Melanocyte of skin (primary cell): ENCODE measurements at places on chromosomes 2 and 18. TPM values are rescaled to one million over a fixed set of nuclear protein-coding genes. Genes with fewer than 3 reads are reported as not detected.

The TOGARAM2 gene
- under 0.01 TPM in 2 replicates for total RNA-seq

The OR6B2 gene
- not detected in 2 replicates for total RNA-seq

The TXNDC2 gene
- total RNA-seq: not detected in 2 replicates

The ITPRIPL1 gene
- total RNA-seq: under 0.01 and 2.5 TPM in 2 replicates

The SRBD1 gene
- 19.3 and 22.8 TPM in 2 replicates for total RNA-seq

The TDRD15 gene
- not detected in 2 replicates for total RNA-seq

The ARHGEF4 gene
- total RNA-seq: 1.5 and 2.0 TPM in 2 replicates
